Bone marrow (tissue), 2 donors: ENCODE measurements at places on chromosomes 7 and 10.

DNA sequence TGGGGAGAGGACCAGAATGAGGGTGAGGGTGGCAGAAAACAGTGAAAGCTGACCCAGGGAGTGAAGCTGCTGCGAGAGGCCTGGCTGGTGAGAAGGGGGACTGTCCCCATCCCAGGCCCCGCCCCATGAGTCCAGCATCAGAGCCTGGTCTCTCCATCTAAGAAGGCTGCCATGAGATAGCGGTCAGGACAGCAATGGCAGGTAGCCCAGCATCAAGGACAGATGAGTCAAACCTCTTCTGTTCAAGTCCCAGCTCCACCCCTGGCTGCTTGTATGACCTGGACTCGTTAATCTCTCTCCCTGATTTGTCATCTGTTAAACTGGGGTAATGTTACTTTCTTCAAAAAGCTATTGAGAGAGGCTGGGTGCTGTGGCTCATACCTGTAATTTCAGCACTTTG, 22.2 kb downstream of the GPNMB start:
- no peak for DNase-seq

GRCh38 chr7:6546498-6547251, 4.6 kb downstream of the GRID2IP start:
- DNase-seq = no peak

GRCh38 chr7:94177441-94177840, 173.3 kb upstream of the BET1 start:
- DNase-seq = peak; percentile 22

DNA sequence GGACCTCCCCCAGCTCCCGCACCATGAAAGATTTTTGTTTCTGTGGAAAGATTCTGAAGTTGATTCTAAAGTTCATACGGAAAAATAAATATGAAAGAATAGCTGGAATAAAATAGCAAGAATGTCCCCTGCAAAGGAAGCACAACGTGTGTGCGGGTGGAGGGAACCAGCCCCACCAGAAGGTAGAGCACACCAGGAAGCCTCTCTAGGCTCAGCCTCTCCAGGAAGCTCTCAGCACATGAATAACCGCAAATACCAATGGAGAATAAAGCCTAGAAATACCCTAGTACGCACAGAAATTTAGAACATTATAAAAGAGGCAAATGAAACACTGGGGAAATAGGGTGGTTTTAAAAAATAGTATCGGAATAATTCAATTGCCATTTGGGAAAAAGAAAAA, 24.6 kb upstream of the FAM170B start:
- DNase-seq = no peak

- peak; percentile 69 for DNase-seq
Measured at GRCh38 chr10:73997461-73997786, 492 bp upstream of the VCL start.

DNA sequence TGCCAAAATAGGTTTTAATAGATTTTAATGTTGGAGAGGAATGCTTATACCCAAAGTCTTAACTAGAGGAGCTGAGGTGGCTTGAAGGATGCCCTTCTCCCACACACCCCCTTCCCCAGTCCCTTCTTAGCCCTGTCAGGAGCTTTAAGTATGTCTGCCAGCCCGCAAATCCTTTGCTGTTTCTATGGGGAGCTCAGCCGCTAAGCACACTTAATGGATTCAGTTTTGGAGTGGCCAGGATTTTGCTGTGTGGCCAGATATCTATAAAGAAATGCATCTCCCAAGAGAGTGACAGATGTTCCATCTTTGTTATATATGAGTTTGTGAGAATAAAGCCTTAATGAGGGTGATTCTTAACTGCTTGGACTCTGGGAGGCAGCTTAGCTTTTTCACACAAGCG, 152.9 kb upstream of the ZNF32 start:
- DNase-seq = no peak

DNA sequence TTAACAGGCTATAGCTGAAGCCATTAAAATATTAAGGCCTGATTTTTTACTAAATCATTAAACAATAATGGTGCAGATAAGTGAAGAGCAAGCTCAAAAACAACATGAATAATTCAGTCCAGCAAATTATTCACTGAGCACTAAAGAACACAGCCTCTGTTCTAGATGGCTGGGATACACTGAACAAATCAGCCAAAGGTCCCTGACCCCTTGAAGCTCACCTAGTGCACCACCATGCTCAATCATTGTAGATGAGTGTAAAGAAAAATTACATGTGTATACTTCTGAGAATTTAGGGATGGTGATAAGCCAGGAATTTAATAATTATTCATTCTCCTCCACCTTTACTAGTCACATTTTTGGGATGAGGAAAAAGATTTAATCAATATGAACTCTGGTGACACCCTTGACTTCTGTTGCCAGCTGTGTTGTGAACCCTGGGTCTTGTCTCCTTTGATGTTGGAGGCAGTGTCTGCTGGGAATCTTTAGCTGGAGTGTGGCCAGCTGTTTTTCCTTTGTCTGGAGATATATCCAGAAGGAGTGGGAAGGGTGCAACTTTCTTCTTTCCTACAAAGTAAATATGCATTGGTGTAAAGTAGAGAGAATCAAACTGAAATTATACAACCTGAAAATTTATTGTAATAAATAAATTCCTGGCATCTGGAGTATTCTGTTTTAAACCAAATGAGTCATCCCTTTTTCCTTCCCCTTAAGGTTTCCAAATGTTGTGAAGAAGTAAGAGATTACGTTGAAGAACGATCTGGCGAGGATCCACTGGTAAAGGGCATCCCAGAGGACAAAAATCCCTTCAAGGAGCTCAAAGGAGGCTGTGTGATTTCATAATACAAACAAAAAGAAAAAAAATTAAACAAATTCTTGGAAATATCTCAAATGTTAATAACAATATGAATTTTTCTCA, 4.0 kb downstream of the GNGT1 start:
- DNase-seq = no peak

- no peak for DNase-seq
Measured at GRCh38 chr7:137816696-137817320, 30.0 kb downstream of the DGKI start.
